ENCODE measurements at places on chromosomes 7 and 10.

DNA sequence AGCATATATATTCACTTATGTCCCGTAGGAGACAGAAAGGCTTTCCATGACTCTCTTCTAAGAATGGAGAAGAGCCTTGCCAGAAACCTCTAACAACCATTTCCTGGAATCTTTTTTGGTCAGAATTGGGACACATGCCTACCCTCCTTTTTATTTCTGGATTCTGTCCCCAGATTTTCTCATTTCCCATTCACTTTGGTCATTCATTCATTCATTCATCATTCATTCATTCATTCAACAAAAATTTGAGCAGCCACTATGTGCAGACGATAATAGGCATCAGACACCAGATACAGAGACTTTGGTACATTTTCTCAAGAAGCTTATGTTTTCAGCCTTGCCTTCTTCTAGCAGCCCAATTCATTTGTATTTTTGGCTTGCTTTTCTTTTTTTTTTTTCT is 6.0 kb downstream of the ENTPD7 start:
- DNase-seq: no peak

DNA sequence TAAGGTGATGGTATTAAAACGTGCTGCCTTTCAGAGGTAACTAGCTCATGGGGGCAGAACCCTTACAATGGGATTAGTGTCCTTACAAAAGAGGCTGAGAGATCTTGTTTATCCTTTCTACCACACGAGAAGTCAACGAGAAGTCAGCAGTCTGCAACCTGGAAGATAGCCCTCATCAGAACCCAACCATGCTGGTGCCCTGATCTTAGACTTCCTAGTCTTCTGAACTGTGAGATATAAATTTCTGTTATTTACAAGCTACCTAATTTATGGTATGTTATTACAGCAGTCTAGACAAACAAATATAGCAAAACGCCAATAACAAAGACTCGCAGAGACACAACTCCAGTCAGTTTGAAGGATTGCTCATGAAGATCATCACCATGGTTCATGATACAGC is 157.5 kb upstream of the TMEM106B start:
- no peak for DNase-seq

DNA sequence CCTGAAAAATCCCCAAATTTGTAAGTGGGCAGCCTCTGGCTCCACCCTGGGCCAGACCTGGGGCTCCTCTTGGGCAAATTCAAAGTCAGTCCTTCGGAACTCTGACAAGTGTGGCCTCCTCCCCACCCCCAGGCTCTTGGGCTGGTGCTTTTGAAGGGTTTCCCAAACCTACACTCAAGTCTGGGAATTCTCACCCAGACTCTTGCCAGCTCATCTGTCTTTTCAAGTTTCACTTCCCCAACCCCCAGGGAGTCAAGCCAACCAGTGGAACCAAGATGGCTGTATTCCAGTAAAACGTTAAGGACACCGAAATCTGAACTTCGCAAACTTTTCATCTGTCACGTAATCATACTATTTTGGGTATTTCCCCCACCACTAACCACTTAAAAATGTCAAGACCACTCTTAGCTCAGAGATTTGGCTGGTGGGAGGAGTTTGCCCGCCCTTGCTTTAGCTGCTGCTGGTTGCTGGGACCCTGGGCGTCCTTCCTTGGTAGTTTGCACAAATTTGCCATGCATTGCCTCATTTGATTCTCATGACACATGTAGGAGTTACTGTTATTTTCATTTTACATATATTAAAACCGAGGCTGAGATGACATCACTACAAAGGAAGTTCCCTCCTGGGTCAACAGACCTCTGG is 1.7 kb upstream of the MYO1G start:
- peak; percentile 24 for DNase-seq

GRCh38 chr10:74027702-74028101 is 29.8 kb downstream of the VCL start:
- no peak for DNase-seq

- DNase-seq: no peak
Measured at GRCh38 chr10:74913377-74913979, 87.1 kb downstream of the KAT6B start.

DNA sequence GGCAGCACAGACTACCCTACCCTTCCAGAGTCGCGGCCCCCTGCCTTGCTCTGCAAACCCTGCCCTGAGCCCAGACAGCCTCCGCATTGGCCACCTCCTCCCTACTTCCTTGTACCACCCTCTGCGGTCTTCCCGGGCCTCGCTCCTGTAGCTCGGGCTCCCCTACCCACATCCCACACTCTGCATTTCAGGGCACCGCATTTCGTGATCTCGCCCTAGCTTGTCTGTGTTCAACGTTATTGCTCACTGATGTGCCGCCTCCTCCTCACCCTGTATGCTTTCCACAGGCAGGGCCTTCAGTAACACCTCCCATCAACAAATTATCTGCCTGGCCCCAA is 6.6 kb downstream of the PDIA4 start:
- no peak for DNase-seq

GRCh38 chr7:120190109-120190508 is 82.9 kb upstream of the KCND2 start:
- no peak for DNase-seq

- DNase-seq: no peak
Measured at GRCh38 chr7:134935701-134936100, 50.6 kb upstream of the AGBL3 start.

GRCh38 chr7:77351539-77352004 is 64.6 kb downstream of the GSAP start:
- DNase-seq: peak; percentile 98

DNA sequence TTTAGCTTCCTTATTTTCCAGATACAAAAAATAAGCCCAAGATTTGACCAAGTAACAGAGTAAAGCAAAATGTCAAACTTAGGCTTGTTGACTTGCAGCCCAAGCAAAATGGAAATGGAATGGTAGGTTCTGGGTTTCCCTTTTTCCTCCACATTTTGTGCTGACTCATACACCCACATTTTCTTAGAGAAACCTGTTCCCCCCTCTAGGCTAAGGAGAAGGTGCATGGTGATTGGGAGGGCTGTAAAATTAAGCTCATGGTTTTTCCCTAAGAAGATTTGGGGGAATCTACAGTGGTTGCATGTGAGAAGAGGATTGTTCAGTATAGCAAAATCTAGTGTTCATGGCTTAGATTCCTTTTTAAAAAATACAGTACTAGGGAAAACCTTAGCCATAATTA is 127.4 kb downstream of the ARL4A start:
- no peak for DNase-seq

DNA sequence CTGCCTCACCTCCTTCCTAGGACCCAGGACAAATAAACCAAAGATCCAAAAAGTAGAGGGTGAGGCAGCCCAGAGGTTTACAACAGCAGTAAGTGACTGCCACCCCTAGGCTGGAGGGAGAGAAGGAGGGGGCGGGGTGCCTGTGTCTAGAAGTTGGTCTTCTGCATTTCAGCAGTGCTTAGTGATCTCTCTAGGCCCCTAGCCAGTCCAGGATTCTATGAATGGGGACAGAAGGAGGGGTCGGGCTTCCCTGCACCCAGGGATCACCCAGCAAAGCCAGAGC is 62.8 kb upstream of the KDM7A start:
- DNase-seq: no peak

DNA sequence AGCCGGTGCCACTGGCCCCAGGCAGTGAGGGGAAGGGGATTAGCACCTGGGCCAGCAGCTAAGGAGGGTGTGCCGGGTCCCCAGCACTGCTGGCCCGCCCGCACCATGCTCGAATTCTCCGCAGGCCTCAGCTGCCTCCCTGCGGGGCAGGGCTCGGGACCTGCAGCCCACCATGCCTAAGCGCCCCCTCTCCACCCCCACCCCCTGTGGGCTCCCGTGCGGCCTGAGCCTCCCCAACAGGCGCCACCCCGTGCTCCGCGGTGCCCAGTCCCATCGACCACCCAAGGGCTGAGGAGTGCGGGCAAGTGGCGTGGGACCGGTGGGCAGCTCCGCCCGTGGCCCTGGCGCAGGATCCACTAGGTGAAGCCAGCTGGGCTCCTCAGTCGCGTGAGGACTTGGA is 144.8 kb upstream of the CDCA7L start:
- DNase-seq: no peak

DNA sequence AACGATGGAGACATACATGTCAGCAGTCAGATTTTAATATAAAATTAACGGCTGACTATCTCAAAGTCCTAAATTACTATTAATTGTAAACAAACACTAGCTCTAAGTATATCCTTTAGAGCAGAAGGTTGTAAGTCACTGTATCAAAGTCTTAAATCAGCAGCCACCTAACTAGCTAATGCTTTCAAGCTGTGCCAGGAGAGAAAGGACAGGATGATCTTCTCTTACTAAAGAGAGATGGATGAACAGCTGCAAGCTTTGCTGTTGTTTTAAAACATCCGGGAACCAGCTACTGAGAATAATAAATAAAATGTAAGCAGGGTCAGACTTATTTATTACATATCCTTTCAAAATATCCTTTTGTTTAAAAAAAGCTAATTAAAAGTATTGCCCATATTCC is 24.0 kb upstream of the ABLIM1 start:
- DNase-seq: no peak

DNA sequence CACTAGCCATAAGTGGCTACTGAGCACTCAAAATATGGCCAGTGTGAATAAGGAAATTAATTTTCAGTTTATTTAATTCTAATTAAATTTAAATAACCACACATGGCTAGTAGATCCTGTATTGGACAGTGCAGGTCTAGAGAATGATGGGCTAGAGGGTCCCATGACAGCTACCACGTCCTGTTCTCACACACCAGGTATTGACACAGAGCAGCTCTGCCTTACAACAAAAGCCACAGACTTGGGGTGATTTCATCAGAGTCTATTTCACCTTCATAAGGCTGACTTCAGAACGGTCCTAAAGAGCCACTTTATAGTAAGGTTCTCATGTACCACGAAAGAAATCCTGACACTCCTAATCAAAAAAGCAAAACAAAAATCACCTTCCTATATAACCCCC is 111.3 kb downstream of the UBE2H start:
- peak; percentile 66 for DNase-seq

GRCh38 chr10:84818961-84819360 is 490.6 kb downstream of the CCSER2 start:
- DNase-seq: no peak

GRCh38 chr7:4531236-4531635 is 150.9 kb upstream of the FOXK1 start:
- no peak for DNase-seq

- no peak for DNase-seq
Measured at GRCh38 chr10:132094581-132095234, 29.0 kb downstream of the JAKMIP3 start.

DNA sequence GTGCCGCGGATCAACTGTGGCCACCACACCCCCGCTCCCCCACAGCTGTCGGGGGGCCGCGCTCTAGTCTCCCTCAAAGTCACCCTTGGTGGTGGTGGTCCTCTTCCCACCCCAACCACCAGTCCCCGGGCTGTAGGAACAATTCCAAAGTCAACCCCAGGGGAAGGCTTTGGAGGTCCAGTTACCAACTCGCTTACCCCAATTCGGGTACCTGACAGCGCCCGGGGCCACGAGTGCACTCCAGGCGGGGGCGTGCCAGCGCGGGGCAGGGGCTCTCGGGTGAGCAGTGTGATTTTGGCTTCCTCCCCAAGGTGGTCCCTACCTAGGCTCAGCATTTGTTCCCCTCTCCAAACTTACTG is 584 bp upstream of the ZMIZ1 start:
- DNase-seq: no peak

DNA sequence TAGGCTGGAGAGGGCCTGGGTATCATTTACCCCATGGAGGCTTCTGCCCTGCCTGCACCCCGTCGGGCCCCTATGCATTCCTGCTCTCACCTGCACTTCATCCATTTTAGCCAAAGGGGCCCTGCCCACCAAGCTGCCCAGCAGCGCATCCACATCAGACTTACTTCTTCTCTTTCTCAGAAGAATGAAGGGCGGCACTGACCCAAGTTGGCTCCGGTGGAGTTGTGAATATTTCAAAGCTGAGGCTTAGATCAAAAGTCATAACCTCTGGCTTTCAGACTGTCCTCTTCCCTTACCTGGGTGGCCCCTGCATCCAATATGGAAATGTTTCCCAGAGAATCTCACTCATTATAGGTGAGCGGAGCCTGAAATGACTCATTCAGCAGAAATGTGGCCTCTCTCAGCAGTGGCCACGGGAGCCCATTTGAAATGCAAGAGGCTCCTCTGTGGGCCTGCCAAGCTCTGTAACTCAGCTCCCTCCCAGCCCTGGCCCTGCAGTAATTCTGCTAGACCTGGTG is 117.6 kb upstream of the TCF7L2 start:
- no peak for DNase-seq

DNA sequence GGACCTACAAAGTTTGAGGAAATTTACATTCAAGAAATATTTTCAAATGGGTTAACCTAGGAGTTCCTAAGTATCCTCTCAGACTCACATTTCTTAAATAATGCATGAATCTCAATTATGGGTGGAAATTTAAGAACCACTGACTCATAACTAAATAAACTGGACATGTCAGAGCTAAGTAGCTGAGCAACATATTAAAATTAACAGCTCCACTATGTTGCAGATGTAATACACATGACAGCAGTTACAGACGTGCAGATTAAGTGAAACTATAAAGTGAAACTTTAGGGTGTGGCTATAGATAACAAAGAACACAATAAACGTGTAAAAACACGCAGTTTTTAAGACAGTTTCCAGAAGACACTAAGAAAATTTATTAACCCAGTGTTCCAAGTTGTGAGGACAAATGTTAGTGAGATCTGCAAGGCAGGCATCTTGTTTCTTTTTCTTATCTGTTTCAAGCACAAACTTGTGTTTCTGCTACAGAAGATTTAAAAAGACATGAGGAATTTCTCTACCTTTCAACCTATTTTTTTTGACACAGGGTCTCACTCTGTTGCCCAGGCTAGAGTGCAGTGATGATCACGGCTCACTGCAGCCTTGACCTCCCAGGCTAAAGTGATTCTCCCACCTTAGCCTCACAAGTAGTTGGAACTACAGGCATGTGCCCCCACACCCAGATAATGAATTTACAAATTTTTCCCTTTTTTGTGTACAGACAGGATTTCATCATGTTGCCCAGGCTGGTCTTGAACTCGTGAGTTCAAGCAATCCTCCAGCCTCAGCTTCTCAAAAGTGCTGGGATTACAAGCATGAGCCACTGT is 25.3 kb downstream of the DNMBP start:
- DNase-seq: no peak

DNA sequence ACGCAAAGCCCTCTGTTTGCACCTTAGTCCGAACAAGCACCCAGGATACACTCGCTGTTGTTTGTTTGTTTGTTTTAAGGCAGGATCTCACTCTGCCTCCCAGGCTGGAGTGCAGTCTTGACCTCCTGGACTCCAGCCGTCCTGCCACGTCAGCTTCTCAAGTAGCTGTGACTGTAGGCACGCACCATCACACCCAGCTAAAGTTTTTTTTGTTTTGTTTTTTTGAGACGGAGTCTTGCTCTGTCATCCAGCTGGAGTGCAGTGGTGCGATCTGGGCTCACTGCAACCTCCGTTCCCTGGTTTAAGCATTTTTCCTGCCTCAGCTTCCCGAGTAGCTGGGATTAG is 76.8 kb downstream of the CTBP2 start:
- no peak for DNase-seq

DNA sequence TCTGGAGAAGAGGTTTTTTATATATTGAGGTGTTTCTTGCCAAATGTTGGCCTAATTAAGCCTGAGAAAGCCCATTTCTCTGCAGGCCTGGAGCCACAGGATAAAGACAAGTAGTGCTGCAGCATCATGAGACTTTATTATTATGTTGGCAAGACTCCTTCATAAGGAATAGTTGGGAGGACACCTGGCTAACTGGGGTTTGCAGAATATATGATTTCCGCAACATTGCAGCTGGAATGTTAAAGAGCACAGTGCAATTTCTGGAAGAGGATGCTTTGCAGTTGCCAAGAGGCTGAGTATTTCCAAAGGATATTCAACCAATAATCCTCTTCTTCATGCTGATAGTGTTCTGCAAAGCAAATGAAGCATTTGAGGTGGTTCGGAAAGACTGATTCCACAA is 1512.8 kb upstream of the LRRTM3 start:
- DNase-seq: no peak

Measured in AML-193 (cell line).